Cortex of kidney (tissue), 1 donor: ENCODE measurements at places on chromosomes 7 and 10.

- DNase-seq, result no peak
Measured at GRCh38 chr10:89482256-89482655, 53.1 kb downstream of the SLC16A12 start.

- DNase-seq, result no peak
Measured at GRCh38 chr7:87426160-87426559, 49.3 kb downstream of the ABCB4 start.

DNA sequence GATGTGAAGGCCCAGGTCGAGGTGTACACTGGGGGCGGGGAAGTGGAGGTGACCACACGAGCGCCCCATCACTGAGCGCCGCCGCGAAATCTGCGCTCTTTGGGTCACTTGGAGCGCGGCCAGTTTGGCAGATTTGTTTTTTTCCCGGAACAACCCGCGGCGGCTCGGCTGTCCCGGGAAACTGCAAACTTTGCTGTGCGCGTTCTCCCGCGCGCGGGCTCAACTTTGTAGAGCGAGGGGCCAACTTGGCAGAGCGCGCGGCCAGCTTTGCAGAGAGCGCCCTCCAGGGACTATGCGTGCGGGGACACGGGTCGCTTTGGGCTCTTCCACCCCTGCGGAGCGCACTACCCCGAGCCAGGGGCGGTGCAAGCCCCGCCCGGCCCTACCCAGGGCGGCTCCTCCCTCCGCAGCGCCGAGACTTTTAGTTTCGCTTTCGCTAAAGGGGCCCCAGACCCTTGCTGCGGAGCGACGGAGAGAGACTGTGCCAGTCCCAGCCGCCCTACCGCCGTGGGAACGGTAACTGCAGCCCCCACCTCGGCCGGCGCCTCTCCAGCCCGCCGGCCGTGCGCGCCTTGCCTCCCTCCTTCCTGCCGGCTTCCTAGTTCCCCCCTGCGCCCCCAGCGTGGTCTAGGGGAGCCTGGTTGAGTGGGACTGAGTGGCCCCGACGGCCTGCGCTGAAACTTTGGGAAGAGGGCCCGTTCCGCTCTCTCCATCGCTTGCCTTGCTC, at the start of gene CASP7:
TSS of gene CASP7 (plus strand) at position 450 of the 727 bp plus-strand sequence. CDS start 17,582 bp downstream, outside the sequence.
- DNase-seq, result peak; percentile 30

DNA sequence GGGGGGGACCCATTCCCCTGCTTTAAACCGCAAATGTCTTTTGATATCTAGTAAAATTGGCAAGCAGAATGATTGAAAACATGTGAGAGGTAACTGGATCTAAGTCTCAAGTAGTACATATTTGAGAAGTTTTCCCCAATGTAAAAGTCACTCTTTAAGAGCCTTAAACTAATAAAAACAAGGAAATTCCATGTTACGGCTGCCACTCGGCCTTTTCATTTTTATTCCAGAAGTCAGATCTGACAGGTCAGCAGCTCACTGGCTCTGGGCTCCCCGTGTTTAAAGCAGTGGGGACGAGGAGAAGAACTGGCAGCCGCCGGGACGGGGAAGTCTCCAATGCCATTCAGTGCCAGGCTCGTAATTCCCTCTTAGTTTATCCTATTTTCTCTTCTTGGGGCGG, 80.7 kb downstream of the CUX1 start:
- no peak for DNase-seq

- DNase-seq, result no peak
Measured at GRCh38 chr10:22672319-22673090, 41.9 kb downstream of the PIP4K2A start.

DNA sequence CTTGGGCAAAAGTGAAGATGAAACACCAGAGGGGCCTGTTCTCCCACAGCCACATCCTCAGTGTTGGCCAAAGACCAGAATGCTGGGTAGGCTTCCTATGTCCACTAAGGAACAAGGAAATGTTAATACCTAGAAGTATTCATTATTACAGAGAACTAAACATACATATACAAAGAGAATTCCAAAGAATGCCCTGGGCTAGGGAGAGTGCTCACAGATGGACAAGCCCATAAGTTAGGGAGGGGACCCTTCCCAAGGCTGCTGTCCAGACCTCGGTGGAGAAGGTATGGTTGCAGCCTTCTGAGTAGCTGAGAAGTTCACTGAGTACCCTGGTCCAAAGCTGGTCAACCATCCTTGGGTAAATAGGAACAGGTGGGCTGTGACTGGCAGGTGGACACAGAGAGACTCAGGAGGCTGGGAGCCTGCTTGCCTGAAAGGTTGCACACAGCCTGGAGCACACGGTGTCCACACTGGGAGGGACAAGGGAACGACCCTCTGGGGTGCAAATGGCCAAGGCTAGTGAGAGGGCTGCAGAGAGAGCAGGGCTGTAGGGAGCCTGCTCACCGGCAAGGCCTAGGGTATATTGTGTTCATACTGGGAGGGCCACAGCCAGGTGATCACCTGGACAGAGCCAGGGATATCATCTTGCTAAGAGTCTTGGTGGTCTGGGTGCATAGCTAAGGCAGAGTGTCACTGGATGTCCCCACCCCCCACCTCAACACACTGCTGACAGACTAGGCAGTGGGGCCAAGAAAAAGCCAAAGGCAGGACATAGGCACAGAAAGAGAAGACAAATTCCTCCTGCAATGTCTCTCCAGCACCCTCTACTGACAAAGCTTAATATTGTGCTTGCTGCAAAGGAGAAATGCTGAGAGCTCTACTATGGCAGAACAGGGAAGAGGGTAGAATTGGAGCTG, 40.3 kb downstream of the CPVL start:
- no peak for DNase-seq

DNA sequence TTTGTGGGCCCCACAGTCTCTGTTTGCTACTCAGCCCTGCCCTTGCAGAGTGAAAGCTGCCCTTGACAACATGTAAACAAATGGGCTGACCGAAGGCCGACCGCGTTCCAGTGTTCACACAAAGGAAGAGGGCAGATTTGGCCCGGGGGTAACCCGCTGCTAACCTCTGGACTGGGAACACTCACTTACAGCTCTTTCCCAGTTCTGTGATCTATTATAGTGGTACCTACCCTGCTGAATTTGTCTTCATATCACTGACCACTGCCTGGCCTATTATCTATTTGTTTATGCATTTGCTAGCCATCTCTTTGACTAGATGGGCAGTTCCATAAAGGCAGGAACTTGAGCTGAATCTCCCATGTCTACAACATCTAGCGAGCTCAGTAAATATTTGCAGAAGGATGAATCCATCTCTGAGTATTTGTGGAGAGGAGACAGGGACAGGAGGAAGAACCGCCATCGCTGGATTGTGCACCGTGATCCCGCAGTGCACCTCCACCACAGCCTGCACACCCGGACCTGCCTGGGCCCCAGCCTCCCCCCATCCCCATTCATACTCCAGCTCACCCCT, 15.2 kb downstream of the SLC29A3 start:
- no peak for DNase-seq

GRCh38 chr7:43872406-43873110, 3.2 kb upstream of the MRPS24 start:
- no peak for DNase-seq

DNA sequence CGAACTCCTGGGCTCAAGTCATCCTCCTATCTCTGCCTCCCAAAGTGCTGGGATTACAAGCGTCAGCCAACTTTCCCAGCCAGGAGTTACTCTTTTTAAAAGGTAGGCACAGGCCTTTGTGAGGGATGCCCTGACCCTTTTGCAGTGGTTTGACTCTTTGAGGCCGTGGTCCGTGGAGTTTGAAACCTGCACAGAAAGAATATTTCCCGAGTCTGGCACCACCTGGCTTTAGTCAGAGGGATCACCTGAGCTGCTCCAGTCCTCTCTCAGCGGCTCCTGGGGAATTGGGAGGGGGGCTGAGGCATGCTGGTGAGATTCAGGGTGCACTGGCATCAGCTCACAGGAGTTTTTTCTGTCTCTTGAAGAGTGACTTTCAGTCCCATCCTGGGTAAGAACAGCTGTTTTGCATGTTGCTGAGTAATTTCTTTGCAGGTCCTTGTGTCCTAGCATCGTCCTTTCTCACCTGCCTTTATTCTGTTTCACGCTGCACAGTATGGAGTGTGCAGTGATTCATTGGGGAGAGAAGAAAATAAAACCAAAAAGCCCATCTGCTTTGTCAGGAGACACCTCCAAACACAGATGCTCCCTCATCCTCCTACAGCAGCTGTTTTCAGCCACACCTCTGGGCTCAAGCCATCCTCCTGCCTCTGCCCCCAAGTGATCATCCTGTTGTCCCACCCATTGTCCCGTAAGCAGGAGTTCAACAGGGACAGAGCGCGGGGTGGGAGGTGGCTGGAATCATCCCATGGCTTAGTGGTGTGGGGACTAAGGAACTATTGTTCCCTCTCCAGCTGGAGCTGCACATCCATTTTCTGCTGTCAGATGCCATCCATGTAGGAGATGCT, 284.7 kb downstream of the CAMK1D start:
- DNase-seq, result no peak

DNA sequence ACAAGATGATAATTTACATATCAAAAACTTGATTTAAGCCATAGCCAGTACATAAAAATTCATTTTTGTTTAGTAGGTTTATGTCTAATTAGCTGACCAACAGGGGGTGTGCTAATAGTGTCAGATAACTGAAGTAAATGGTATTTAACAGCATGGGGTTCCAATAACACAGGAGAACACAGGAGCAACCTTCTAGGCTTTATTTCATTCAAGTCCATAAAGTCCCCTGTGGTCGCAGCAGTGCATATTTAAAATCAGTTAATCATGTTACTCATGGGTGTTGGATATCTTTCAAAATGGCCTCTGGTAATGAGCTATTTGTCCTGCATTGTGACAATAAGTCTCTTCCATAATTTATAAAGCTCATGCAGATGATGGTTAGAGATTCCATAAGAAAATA, 238.6 kb downstream of the CNTNAP2 start:
- DNase-seq, result no peak

DNA sequence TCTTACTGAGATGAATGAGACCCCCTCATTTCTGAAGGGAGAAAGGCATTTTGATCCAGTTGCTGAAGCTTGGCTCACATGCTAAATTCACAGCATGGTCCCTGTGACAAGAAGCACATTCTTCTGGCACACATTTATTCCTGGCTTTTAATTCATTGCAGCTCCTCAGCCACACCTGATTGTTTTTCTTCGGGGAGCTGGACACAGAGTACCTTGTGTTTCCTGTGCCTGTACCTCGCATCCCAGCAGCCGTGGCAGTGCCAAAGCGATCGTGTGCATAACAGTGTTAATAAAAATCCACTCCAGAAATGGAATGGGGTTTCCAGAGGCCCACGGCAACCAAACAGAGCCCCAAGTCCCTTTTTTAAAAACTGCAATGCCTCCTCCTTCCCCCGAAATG, 615.3 kb upstream of the MGMT start:
- no peak for DNase-seq

DNA sequence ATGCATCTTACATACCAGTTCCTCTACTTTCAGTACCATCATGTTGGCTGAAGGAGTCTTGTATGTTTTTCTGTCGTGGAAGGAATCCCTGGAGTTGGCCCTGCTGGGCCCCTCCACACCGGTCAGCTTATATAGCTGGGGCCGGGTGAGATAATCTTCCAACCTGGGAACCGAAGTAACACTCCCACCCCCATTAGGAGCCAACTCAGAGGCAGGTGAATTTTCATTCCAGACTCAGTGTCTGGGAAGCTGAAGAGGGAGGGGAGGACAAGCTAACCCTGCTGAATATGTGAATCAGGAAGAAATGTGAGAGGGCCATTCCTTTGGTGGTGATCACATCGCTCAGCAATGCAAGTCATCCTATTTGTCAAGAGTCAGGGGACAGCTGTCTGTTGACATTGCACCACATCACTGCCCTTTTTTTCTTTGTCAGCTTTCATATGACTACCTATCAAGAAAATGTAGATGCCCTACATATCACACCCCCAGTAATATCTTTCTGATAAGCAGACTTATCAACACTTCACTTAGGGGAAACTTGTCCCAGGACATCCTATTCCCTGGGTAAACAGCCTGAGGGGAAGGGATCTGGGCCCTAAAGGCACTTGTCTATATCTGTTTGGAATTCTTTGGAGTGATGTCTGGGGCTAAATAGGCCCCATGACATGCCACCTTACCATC, at the start of gene ANKRD1:
TSS of gene ANKRD1 (minus strand) at position 102 of the 681 bp plus-strand sequence. CDS start at position 42, 60 bp downstream.
- DNase-seq, result no peak

GRCh38 chr7:70787286-70787685, 344.7 kb upstream of the GALNT17 start:
- no peak for DNase-seq

GRCh38 chr7:139727151-139727705, 50.6 kb downstream of the HIPK2 start:
- DNase-seq, result no peak

DNA sequence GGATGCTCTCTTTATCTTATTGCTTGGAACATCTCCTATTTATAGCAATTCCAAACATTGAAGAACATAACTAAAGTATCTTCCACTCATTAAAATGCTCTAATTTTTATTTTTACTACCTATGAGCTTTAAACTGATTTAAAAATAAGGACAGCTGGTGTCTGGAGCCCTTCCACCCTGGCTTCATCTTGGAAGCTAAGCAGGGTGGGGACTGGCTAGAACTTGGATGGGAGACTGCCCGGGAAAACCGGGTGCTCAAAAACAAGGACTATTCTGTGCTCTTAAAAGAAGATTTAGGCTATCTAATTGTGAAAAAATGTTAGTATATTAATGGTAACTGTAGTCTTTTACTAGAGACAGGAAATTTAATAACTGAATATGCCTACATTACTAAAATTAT, 69.2 kb downstream of the ARMC3 start:
- no peak for DNase-seq

GRCh38 chr10:69801434-69802315, at the start of gene COL13A1:
TSS of gene COL13A1 (plus strand) at chr10:69801906. CDS start at chr10:69802424, 518 bp downstream.
- DNase-seq, result no peak

DNA sequence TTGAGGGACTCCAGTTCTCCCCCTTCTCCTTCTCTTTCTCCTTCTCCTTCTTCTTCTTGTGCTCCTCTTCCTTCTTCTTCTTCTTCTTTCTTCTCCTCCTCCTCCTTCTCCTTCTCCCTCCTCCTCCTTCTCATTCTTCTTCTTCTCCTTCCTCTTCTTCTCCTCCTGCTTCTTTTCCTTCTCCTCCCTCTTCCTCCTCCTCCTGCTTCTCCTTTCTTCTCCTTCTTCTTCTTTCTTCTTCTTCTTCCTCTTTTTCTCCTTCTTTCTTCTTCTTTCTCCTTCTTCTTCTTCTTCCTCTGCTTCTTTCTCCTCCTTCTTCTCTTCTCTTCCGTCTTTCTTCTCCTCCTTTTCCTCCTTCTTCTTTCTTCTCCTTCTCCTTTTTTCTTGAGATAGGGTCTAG, 25.6 kb upstream of the LIMK1 start:
- DNase-seq, result no peak

- no peak for DNase-seq
Measured at GRCh38 chr7:150867605-150868004, 15.3 kb downstream of the AOC1 start.

DNA sequence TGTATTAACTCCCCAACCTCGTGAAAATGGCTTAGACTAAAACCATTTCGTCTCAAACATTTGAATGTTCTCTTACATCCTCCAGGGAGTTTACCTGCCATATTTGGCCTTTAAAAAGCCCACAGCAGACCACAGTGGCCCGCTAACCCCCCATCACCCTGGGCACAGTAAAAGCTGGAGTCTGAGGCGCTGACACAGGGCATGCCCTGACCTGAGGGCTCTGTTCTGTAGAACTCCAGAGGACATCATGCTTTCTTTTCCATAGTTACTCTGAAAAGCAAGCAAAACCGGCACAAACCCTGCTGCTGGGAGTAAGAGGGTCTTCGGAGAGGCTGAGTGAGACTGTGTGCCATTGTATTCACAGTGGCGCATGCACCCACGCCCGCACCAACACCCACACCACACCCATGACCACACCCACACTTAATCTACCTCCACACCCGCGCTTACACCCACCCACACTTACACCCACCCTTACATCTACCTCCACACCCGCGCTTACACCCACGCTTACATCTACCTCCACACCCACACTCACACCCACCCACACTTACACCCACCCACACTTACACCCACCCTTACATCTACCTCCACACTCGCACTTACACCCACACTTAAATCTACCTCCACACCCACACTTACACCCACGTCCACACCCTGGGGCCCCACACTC, 32.1 kb downstream of the LRRC27 start:
- no peak for DNase-seq
